Stimulated activated CD8-positive, alpha-beta memory T cell treated with anti-CD3 and anti-CD28 coated beads, Interleukin-15, amount 100 ng/mL, for 4 hours (primary cell): ENCODE measurements at places on chromosomes 4 and X.

GRCh38 chr4:54745031-54745770, 87.4 kb downstream of the KIT start:
- DNase-seq: no peak

- no peak for DNase-seq
Observed at GRCh38 chrX:152871260-152871659, 26.6 kb upstream of the ZNF185 start.

- no peak for DNase-seq
Observed at GRCh38 chr4:168357941-168358340, 39.4 kb upstream of the DDX60 start.

DNA sequence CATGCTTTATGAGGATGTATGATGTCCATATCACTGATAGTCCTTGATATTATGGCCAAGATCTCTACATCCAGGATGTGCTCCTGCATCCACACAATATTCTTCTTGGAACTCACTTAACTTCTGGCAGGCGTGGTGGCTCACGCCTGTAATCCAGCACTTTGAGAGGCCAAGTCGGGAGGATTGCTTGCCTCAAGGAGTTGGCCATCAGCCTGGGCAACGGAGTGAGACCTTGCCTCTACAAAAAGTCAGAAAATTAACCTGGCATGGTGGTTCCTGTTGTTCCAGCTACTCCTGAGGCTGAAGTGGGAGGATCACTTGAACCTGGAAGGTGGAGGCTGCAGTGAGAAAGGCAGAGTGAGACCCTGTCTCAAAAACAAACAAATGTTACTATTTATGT, 2.3 kb upstream of the HNRNPD start:
- no peak for DNase-seq

DNA sequence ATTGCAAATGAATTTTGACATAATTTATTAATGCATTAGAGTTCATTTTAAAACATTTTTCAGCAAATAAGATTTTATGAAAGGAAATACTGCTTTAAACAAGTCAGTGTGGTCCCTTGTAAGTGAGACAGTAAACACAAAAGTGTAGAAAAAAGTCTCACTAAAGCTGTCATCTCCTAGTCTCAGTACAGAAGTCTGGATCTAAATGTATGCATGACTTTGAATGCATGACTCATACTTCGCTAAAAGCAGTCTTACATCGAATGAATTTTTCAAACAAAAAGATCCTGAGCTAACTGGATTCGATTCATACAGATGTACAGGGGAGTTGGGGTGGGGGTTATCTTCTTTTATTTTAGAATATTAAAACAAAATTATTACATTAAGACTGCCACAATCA, 207.4 kb upstream of the VCX start:
- no peak for DNase-seq

- no peak for DNase-seq
Observed at GRCh38 chr4:11416071-11416766, 12.5 kb downstream of the HS3ST1 start.

DNA sequence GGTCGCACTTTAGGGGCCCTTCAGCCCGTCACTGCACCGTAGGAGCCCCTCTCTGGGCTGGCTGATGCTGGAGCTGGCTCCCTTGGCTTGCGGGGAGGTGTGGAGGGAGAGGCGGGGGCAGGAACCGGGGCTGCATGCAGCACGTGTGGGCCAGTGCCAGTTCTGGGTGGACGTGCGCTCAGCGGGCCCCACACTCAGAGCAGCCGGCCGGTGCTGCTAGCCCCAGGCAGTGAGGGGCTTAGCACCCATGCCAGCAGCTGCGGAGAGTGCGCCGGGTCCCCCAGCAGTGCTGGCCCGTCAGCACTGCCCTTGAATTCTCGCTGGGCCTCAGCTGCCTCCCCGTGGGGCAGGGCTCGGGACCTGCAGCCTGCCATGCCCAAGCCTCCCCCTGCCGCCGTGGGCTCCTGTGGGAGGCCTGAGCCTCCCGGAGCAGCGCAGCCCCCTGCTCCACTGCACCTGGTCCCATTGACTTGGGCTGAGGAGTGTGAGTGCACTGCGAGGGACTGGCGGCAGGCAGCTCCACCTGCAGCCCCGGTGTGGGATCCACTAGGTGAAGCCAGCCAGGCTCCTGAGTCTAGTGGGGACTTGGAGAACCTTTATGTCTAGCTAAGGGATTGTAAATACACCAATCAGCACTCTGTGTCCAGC, 108.8 kb upstream of the RASGEF1B start:
- no peak for DNase-seq

GRCh38 chr4:80876810-80877209, 153.7 kb upstream of the BMP3 start:
- DNase-seq: no peak

GRCh38 chr4:144204431-144204830, 63.9 kb upstream of the GYPA start:
- DNase-seq: no peak

GRCh38 chr4:141571362-141571761, 65.0 kb upstream of the IL15 start:
- no peak for DNase-seq

GRCh38 chr4:8644966-8645752, 52.6 kb downstream of the CPZ start:
- no peak for DNase-seq

DNA sequence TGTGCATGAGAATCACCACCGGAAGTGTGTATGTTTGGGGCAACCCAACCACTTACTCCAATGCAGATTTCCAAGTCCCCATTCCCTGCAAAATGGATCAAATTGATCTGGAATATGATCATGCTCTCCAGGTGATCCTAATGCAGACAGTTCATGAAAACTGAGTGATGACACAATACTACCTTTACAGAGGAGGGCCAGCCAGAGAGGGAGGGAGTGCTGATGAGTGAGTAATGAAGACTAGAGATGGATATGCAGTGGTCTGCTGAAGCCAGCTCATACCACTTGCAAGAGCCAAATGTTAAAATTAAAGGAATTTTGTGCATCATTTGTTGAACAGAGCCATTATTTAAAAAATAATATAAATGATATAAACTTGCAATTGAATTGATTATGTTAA, 10.2 kb upstream of the CPE start:
- DNase-seq: no peak

DNA sequence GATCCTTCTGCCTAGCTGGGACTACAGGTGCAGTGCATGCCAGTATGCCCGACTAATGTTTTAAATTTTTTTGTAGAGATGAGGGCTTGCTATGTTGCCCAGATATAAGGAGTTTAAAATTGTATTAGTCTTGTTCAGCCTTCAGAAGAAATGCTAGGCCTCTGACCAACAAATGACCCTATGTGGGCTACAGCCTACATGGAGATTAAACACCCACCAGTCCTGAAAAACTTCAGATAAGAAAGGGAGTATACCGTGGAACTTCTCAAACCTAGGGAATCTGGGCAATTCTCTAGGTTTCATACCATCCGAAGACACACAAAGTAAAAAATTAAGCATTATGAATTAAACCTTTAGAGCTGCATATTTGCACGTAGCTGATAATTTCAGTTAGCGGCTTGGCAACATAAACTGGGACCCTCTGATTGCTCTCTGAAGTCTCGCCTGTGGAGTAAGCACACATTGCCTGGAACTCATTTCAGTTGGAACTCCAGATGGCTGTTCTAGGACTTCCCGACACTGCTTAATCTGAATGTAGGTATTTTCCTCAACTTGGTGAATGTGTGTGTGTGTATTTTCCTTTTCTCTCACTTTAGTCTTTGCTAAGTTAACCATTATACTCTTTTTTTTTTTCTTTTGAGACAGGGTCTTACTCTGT, 33.0 kb downstream of the MOB1B start:
- no peak for DNase-seq

GRCh38 chrX:142804085-142804484, 221.6 kb upstream of the SPANXN4 start:
- no peak for DNase-seq

GRCh38 chr4:55884093-55884850, 30.8 kb downstream of the EXOC1 start:
- no peak for DNase-seq

DNA sequence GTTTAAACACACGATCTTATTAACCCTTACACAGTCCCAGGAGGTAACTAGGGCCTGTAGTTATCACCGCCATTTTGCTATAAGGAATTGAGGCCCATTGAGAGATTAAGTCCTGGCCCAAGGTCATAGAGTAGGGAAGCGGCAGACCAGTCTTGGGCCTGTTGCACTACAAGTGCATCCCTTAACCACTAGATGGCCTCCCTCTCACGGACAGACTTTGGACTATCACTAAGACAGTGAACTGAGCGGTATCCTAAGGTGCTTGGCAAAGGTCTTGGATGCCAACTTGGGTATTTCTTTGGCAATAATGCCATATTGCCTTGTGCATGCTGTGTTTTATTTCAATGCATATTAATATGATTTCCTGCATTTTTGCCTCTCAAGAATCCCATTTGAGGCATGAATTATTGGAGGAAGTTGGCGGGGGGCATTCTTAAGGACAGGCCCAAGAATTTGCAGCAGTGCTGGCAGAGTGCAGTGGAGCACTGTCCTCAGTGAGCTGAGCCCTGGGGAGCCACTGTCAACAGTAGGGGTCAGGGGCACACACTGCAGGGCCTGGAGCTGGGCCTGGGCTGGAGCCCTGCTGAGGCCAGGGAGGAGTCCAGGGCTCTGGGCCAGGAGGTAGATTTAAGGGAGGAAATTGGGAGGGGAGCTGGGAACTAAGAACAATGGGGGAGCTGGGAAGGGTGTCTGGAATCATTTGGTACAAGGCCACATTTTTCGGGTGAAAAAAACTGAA, 147.4 kb downstream of the SMIM20 start:
- no peak for DNase-seq

- no peak for DNase-seq
Observed at GRCh38 chr4:180635281-180635680, 1607.9 kb upstream of the TENM3 start.

GRCh38 chr4:14915018-14915417, 87.3 kb upstream of the CPEB2 start:
- no peak for DNase-seq

DNA sequence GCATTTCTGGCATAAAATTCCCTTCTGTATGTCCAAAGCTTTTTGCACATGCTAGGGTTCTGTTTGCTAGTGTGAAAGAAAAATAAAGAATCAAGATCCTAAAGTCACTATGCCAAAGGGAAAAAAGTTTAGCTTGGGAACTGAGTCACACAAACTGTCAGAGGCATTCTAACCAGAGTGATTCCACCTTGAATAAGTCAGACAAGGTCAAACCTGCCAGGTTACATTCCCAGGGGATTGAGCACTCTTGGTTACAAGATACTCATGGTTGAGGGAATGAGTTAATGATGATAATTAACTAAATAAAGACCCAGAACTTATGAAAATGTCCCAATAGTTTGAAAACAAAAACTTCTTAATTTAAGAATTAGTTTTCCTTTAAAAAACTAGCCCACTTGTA, 13.7 kb upstream of the UGT2B17 start:
- DNase-seq: no peak

GRCh38 chr4:106201373-106201772, 114.6 kb downstream of the TBCK start:
- DNase-seq: no peak

DNA sequence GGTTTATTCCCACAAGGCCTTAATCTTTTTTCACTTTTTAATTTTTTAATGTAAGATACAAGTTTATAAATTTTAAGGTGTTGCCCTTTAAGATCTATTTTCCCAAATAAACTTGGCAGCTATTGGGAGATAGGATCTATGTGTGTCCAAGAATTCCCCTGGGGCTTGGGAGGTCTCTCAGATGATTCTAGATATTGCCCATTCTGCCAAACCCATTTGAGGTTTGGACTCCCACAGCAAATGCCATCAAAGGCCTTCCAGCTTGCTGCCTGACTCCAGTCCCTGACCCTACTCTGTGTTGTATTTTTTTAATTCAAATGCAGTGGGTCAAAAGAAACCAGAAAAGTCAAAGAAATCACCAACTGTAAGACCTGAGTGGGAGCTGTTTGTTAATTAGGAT, 120.0 kb upstream of the CHRDL1 start:
- DNase-seq: no peak

DNA sequence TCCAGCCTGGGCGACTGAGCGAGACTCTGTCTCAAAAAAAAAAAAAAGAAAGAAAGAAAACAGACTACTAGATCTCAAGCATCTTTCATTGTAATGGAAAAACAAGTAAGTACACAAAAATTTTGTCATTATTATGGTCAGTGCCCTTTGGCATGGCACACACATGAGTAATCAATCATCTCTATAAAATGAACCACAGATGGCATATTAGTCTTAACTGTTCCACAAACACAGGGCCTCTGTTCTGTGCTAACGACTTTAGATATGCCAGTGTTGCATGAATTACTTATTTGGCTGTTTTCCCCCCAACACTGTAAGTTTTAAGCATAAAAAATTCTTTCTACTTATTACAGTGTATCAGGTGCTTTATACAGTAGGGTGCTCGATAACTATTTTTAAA, 90.4 kb downstream of the COX7B2 start:
- DNase-seq: no peak

- DNase-seq: no peak
Observed at GRCh38 chr4:78343682-78344081, 207.9 kb upstream of the ANXA3 start.

DNA sequence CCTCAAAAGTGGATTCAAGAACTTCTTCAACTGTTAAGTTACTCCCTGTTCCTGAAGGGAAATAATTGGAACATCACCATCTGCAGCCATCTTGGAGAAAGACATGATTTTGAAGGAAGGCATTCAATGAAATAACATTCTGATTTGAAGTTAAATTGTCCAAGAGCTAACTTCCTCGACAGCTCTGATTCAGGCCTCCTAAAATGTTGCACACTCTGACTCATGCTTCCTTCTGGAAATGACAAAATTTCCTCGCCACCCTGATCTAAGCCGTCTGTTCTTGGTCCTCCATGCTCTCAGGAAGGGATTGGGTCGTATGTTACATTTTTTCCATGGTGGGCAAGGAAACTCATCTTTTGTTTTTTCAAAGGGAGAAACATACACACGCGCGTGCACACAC, 496.9 kb upstream of the DIPK2B start:
- DNase-seq: no peak

DNA sequence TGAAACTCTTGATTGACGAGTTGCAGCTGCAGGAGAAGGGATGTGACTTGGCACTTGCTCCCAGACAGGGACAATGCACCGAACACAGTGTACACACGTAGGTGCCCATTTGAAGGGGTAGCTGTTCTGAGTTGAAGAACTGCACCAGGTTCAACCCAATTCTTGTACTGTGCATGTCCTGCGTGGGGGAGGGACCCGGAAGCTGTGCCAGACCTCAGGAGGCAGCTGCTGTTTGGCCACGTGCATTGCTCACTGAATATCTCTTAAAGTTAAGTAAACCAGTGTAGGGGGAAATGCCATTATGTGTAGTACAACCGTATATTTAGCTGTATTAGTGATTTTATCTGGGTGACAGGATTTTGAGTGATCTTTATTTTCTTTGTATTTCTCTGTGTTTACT, 12.0 kb upstream of the RBBP7 start:
- DNase-seq: no peak

DNA sequence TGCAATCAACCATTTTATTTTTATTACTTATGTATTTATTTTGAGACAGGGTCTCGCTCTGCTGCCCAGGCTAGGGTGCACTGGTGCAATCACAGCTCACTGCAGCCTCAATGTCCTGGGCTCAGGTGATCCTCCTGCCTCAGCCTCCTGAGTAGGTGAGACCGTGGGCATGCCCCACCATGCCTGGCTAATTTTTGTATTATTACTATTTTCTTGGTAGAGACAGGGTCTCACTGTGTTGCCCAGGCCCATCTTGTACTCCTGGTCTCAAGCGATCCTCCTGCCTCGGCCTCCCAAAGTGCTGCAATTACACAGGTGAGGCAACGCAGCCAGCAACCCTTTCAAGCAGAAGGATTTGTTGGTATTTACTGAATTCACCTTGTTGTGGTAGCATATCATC, 60.3 kb upstream of the PPP2R3B start:
- DNase-seq: no peak

- no peak for DNase-seq
Observed at GRCh38 chrX:13911586-13911985, 94.7 kb upstream of the GPM6B start.
